ENCODE measurements at places on chromosomes 7 and 10.

DNA sequence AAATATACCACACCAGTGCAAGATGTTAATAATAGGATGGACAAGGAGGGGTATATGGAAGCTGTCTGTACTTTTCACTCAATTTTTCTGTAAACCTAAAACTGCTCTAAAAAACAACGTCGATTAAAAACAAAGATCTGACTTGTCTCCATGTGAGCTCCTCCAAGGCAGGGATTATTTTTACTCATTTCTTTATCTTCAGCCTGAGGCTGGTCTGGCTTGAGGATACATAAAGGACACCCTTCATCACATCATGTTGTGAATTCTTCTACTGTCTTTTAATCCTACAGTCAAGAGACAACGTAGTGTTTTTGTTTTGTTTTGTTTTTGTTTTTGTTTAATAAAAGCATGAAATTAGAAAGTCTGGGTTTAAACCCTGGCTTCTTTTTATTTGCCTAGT lies 486.9 kb downstream of the PLXNA4 start:
- no peak for DNase-seq

- DNase-seq, result no peak
These were observed 100.1 kb upstream of the PCGF5 start for GRCh38 chr10:91120348-91120747.

- peak; percentile 44 for DNase-seq
These were observed 311.0 kb downstream of the ANKRD30A start for GRCh38 chr10:37436357-37436756.

GRCh38 chr10:92407305-92408016 lies 116.5 kb downstream of the MARCHF5 start:
- peak; percentile 62 for DNase-seq

- no peak for DNase-seq
These were observed 181.7 kb downstream of the SRPK2 start for GRCh38 chr7:105206985-105207384.

DNA sequence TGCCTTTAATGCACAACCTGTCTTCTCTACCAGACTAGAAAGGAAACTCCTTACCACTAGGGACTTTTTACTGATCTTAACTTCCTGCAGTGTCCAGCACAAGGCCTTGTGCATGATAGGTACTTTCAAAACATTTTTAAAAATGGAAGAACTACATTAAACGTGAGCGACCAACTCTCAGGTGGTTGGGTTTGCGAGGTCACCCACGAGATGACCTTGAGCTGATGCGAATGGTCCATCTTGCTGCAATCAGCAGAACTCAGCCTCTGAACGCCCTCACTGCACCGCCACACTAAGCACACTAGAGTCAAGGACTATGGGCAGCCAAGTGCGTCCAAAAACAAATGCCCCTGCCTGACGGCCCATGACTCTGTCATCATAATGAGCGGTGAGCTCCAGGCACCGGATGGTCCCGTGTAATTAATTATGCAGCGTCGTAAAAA lies 34.9 kb upstream of the PTF1A start:
- no peak for DNase-seq

GRCh38 chr7:24793982-24794648 lies 36.9 kb upstream of the GSDME start:
- DNase-seq, result no peak

DNA sequence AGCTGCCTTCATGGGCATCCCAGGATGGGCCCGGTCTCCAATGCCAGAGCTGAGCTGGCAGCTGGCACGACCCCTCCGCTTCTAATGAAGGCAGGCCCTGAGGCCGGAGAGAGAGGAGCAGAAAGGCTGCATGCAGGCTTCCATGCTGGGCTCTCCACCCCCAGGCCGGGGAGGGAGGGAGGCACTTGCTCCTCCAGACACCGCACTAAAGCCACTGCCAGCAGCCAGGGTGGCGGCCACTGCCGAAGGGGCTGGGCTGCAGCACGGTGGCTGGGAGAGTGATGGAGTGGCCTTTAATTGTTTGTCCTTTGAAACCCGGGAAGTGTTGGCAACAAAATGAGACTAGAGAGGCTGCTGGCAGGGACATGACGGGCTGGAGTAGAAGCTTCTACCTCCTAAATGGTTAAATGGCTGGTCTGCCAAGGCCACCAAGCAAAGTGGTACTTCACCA lies 236.5 kb downstream of the SKAP2 start:
- DNase-seq, result no peak

- DNase-seq, result no peak
These were observed 55.4 kb downstream of the ZRANB1 start for GRCh38 chr10:124997306-124997705.

- DNase-seq, result no peak
These were observed 67.0 kb downstream of the OSBPL3 start for GRCh38 chr7:24912874-24913514.

DNA sequence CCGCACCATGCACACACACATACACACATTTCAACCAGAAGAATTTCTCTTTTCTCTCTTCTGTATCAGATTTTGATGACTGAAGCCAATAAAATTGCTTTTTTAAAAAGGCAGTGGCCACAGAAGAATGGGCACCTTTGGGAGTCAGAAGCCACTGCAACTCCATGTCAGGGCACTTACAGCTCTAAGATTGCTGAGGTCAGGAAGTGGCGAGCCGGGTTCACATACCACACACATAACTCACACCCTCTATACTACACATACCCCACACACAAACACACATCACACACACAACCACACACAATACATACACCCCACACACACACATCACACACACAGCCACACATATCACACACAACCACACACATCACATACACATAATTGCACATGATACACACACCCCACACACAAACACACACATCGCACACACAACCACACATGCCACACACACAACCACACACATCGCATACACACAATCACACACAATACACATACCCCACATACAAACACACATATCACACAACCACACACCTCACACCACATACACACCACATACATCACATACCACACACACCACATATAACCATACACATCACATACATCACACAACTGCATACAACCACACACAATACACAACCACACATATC lies 31.2 kb downstream of the GPRIN2 start:
- DNase-seq, result peak; percentile 82

DNA sequence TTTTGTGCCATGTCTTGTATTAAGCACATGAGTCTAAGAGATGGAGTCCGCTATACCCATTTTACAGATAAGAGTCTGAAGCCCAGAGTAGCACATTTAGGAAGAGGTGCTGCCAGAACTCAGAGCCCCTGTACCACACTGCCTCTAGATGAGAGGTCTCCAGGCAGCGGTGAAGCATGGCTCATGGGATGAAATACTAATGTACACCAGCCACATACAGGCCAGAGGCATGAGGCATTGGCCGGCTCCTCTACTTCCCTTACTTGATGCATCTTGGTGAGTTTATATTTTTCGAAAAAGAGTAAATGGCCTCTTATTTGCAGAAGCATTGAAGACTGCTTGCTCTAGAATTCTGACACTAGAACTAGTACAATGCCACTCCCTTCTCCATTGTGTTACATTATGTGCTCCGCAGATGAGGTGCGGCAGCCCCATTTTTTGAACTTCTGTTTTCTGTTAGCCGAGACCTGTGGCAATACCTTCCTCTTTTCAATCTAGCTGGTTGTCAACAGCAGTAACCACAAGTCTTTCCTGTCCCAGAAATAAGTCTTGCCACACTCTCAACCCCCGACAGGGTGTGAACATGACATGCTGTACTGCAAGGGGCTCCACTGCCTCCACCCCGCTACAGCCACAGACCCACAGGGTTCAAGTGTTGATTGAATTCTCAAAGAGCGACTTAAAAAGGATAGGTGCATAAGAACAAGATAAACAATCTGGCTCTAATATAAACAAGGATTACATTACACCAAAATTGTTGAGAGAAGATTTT lies 145.3 kb downstream of the CELF2 start:
- no peak for DNase-seq

GRCh38 chr10:69541463-69541862 lies 31.8 kb downstream of the NEUROG3 start:
- no peak for DNase-seq

GRCh38 chr7:62361-63116 lies 129.8 kb upstream of the FAM20C start:
- DNase-seq, result no peak

DNA sequence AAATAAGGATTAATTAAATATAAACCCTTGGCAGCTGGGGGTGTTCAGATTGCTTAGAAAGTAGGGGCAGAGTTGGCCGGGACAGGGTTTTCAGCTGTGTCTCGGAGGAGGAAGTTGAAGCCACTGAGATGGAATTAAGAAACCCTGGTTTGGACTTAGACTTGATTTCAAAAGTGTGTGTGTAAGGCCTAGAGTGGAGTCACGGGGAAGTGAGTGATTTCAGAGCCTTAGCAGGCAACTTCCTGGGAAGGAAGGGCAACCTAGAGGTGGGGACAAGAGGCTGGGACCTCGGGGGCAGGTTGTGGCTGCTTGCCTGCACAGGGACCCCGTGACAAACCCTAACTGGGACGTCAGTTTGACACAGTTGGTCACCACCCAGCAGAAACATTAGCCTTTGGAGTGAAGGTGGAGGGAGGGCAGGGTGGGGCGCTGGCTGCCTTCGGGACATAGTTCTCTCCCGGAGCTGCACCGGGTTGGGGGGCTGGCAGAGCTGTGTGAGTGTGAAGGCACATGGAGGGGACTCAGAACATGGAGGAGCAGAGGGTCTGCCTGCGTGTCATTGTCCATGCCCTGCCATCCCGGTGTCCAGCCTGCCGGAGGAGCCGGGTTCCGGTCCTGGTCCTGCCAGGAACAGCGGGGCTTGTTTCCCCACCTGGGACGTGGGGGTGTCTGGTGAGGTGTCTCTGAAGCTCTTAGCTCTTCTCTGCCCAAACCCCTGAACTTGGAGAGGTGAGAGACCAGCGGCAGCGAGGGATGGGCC lies 1.8 kb downstream of the BRI3 start:
- no peak for DNase-seq

DNA sequence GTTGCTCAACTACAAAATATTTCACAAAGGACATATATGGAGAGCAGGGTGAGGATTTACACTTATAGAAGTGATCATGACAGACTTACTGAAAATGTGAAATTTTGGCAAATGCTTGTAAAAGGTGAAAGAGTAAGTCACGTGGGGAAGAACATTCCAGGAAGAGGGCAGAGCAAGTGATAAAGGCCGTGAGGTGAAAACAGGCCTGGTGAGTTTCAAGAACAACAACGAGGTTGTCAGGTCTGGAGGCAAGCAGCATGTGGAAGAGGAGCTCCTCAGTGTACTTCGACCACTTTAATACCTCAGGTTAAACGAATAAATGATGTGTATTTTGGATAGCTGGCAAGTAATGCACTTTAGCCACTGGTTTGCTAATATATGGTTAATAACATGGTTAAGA lies 706.7 kb downstream of the PCDH15 start:
- DNase-seq, result no peak

DNA sequence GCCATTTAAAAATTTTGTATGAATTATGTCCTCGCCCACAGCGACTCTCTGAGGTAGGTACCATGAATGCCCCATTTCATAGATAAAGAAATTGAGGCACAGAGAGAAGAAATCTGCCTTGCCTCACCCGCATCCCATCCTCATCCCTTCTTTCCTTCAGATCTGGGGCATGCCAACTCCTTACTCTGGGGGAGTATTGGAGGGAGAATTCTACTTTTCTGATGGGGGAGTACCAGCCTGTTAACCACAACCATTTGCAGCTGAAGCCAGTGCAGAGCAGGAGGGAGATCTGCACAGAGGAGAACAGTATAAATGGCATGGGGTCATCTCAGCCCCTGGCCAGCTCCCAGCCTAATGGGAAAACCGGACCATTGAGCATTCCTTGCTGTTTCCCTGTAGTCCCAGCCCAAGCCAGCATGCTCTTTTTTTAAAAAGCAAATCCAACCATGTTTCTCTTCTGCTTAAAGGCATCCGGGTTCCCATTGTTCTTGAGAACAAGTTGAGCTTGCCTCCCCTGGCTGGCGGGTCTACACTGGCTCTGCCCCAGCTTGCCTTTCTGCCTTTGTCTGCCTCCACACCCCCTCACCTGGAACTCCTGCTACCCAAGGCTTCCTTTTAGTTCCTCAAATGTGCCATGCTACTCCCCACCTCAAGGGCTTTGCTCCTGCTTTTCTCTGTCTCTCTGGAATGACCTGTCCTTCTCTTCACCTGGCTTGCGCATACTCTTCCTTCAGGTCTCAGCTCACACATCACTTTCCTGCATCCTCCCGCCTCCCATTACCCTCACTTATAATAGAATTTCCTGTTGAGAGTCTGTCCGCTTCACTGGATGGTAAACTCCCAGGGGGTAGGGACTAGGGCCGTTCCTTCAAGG lies 8.8 kb upstream of the ZNF503 start:
- DNase-seq, result no peak

DNA sequence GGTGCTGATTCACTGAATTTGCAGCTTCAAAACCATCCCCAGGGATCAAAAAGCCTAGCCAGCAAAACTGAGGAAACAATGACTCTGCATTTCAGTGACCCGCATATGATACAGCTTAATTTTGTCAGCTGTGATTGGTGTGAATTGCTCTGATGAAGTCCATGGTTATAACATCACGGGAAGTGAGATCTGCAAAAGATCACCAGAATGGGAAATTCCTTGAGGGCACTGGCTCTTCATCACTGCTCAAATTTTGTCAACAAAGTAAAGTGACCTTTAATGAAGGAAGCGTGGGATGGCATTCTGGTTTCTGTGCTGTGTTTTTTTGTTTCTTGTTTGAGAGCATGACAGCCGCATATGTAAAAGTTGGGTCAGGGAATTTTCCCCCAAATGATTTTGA lies 745.9 kb downstream of the GATA3 start:
- DNase-seq, result no peak

DNA sequence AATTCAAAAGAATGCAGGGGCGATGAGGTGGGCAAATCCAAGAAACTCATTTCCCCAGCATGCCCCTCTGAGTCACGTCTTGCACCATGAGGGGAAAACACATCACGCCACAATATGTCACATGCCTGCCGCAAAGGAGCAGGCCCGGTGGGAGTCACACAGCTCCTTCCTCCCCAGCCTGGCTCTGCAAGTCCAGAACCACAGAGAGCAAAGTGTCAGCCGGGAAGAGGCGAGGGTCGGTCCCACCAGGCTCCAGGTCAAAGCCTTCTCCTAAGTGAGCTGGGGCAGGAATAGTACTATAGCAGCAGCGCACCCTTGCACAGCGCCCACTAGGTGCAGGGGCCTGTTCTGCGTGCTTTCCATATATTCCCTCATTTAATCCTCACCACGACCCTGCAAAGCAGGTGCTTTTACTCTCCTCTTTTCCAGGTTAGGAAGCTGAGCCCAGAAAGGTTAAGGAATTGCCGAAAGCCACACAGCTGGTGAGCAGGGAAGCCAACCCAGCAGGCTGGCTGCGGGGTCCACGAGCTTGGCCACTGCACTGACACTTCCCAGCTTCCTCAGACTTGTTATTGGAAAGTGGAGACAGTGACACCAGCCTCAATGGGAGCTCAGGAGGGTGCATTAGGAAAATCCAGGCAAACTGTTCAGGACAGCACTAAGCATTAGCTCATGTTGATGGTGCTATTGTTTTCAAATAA lies 94.0 kb upstream of the ZMIZ1 start:
- DNase-seq, result peak; percentile 89

GRCh38 chr10:8404721-8405120 lies 350.2 kb downstream of the GATA3 start:
- peak; percentile 70 for DNase-seq

GRCh38 chr7:28804990-28805389 lies 153.1 kb downstream of the TRIL start:
- DNase-seq, result peak; percentile 78

- DNase-seq, result peak; percentile 27
These were observed 112.8 kb upstream of the AHR start for GRCh38 chr7:17185690-17186070.

- no peak for DNase-seq
These were observed at the start of gene PAXIP1 for GRCh38 chr7:155003092-155003375. Gene PAXIP1 (minus strand): TSS chr7:155003124. CDS start chr7:155002929, 195 bp downstream.
